Purkinje cell (primary cell): ENCODE measurements at places on chromosomes 11 and 22. TPM values are rescaled to one million over a fixed set of nuclear protein-coding genes. Genes with fewer than 3 reads are reported as not detected.

ARHGAP1 gene
- polyA plus RNA-seq, result 4.1 and 7.6 TPM in 2 replicates

OR4C3 gene
- not detected in 2 replicates for polyA plus RNA-seq

GLYAT gene
- not detected in 2 replicates for polyA plus RNA-seq

IFITM10 gene
- polyA plus RNA-seq, result 0.83 TPM in 1 of 2 replicates, not detected in the other

UBQLNL gene
- not detected in 2 replicates for polyA plus RNA-seq

LAYN gene
- not detected in 2 replicates for polyA plus RNA-seq

PLAAT2 gene
- not detected in 2 replicates for polyA plus RNA-seq

BACE1-AS gene
- 25.2 and 32.4 TPM in 2 replicates for polyA plus RNA-seq

ZNF215 gene
- polyA plus RNA-seq, result 6.3 and 9.3 TPM in 2 replicates

CNGA4 gene
- not detected in 2 replicates for polyA plus RNA-seq

OR8D1 gene
- polyA plus RNA-seq, result not detected in 2 replicates

PANX2 gene
- 0.11 and 0.43 TPM in 2 replicates for polyA plus RNA-seq

NPAS4 gene
- 0.16 TPM in 1 of 2 replicates, not detected in the other for polyA plus RNA-seq

CELF1 gene
- polyA plus RNA-seq, result 36.5 and 38.6 TPM in 2 replicates

CFAP300 gene
- polyA plus RNA-seq, result 1.7 and 8.3 TPM in 2 replicates

MMP1 gene
- polyA plus RNA-seq, result 0.69 TPM in 1 of 2 replicates, not detected in the other

SLCO2B1 gene
- 0.14 and 0.81 TPM in 2 replicates for polyA plus RNA-seq

MAJIN gene
- 3.6 and 3.8 TPM in 2 replicates for polyA plus RNA-seq

KCTD17 gene
- polyA plus RNA-seq, result 0.99 and 4.5 TPM in 2 replicates

ZNF280B gene
- 8.8 and 8.9 TPM in 2 replicates for polyA plus RNA-seq

SCARF2 gene
- not detected in 2 replicates for polyA plus RNA-seq

PARVB gene
- polyA plus RNA-seq, result 2.6 and 5.7 TPM in 2 replicates

KRTAP5-7 gene
- 2.5 TPM in 1 of 2 replicates, not detected in the other for polyA plus RNA-seq

PARVG gene
- polyA plus RNA-seq, result 37.6 and 39.1 TPM in 2 replicates

MAPK8IP2 gene
- polyA plus RNA-seq, result 5.1 and 5.8 TPM in 2 replicates

OR52E5 gene
- not detected in 2 replicates for polyA plus RNA-seq

RNF215 gene
- polyA plus RNA-seq, result 0.75 and 2.5 TPM in 2 replicates

CLCF1 gene
- polyA plus RNA-seq, result not detected in 2 replicates

PPME1 gene
- 34.9 and 37.9 TPM in 2 replicates for polyA plus RNA-seq

RFPL2 gene
- 6.4 and 6.5 TPM in 2 replicates for polyA plus RNA-seq

FGF19 gene
- not detected in 2 replicates for polyA plus RNA-seq

SNRPD3 gene
- polyA plus RNA-seq, result 117 and 123 TPM in 2 replicates
